ENCODE measurements at places on chromosomes 6 and 20. TPM values are rescaled to one million over a fixed set of nuclear protein-coding genes. Genes with fewer than 3 reads are reported as not detected.
A peak's percentile ranks its signal among the peaks of the same experiment; 100 is the strongest.

- no peak overlapping the region for H3K27ac ChIP-seq
- no peaks in the 10 kb centered on the region for H3K36me3 ChIP-seq
- DNase-seq = no peak
- H3K4me1 ChIP-seq = no peaks in the 10 kb centered on the region
- H3K4me3 ChIP-seq = no peak overlapping the region
- H3K27me3 ChIP-seq = no peaks in the 10 kb centered on the region
Observed at GRCh38 chr6:113488061-113488460, 369.1 kb upstream of the MARCKS start.

KCNK5 gene
- polyA plus RNA-seq = 0.17 TPM

SLX4IP gene
- polyA plus RNA-seq = 1.7 TPM

MCHR2 gene
- polyA plus RNA-seq = not detected

DNA sequence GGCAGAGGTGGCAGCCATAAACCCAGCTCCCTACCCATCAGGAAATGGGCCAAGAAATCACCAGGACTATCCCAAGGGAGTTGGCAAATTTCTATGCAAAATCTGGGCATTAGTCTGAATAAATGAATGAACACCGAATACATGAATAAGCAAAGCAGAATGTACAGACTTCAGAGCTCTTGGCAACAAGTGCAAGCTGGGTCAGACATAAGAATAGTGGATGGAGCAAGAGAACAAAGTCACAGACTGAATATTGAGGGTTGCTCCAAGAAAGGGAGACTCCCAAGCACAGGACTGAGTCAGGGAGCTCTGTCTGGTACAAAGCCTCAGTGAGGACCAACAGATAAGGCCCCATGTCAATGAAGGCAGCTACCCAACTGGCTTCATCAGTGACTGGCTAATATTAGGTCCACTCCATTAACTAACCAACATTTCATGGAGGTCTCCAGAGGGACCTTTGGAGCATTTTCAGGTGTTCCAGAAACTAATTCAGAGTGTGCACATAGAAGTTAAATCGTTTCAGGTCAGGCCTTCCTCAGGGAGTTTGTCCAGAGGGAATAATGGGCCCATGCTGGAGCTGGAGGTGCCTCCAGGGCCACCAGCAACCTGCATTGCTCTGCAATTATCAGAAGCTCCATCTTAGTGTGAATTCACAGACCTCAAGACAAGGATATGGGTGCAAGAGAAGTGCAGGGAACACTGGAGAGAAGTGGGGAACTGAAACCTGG lies 191.5 kb upstream of the RALGAPA2 start:
- H3K4me3 ChIP-seq = no peak overlapping the region
- no peaks in the 10 kb centered on the region for H3K27me3 ChIP-seq
- no peaks in the 10 kb centered on the region for H3K4me1 ChIP-seq
- H3K36me3 ChIP-seq = no peaks in the 10 kb centered on the region
- H3K27ac ChIP-seq = no peak overlapping the region

- no peak for DNase-seq
- no peak overlapping the region for H3K27ac ChIP-seq
- no peaks in the 10 kb centered on the region for H3K27me3 ChIP-seq
Observed at GRCh38 chr6:81638366-81638765, 114.1 kb downstream of the TENT5A start.

DNA sequence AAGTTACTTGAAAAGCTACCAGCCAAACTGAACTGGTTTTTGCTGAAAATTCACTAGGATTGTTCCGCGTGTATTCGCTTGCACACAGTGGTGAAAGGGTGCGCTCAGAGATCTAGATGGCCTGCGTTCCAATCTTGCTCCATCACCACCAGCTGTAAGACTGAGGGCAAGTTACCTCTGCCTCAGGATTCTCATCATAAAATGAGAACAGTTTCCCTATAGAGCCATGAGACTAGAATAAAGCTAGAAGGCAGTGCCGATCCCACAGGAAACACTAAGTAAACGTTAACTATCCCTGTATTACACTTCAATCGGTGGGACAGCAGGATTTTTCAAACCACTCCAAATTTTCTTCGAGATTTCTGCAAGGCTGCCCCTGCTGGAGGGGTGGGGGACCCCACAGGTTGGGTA lies 838 bp downstream of the AHCY start:
- H3K36me3 ChIP-seq = no peaks in the 10 kb centered on the region
- peak overlapping the region; percentile 94 for H3K4me3 ChIP-seq
- no peaks in the 10 kb centered on the region for H3K27me3 ChIP-seq
- peak overlapping the region; percentile 81 for H3K27ac ChIP-seq
- peaks cover 11% of the 10 kb centered on the region for H3K4me1 ChIP-seq

- H3K36me3 ChIP-seq = no peaks in the 10 kb centered on the region
- H3K27ac ChIP-seq = no peak overlapping the region
- H3K4me3 ChIP-seq = no peak overlapping the region
- no peaks in the 10 kb centered on the region for H3K4me1 ChIP-seq
Observed at GRCh38 chr6:21022343-21023107, 488.3 kb downstream of the CDKAL1 start.

DNA sequence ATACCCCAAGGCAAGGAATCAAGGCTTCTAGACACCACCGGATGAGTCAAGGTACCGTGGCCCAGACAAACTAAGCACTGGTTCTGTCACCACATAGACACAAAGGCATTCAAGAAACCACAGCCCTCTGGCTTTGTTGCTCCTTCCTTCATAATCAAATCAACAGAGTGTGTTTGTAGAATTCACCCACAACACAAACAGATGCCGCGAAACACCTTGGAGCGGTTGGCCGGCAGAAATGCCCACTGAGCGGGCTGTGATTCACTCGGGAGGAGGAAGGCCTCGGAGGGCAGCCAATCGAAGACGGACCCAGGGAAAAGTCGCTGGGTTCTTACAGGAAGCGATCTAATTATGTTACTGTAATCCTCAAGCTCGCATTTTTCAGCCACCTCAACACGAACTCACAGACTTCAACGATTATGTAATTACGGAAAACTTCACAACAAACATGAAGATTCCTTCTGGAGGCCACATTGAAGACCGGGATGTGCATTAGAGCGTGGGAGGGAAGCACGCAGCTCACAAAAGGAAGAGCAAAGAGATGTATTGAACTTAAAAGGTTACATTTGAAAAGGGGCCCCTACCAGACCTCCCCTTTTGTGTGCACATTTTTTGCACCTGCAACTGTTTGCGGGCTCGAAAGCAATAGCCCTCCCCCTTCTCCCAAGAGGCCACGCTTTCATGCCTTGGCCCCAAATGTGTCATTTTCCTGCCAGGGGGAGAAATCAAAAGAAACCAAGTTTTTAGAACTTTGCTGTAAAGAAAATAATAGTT lies 184.7 kb upstream of the PREP start:
- H3K27ac ChIP-seq = no peak overlapping the region
- H3K27me3 ChIP-seq = no peaks in the 10 kb centered on the region
- no peaks in the 10 kb centered on the region for H3K36me3 ChIP-seq
- DNase-seq = peak; percentile 32

- no peak for DNase-seq
- H3K27me3 ChIP-seq = no peaks in the 10 kb centered on the region
Observed at GRCh38 chr6:43221046-43221972, 8.0 kb downstream of the DNPH1 start.

HLA-DOB gene
- polyA plus RNA-seq = 2.8 TPM

CLDN20 gene
- not detected for polyA plus RNA-seq

AHCY gene
- polyA plus RNA-seq = 30.6 TPM

TNNC2 gene
- 0.67 TPM for polyA plus RNA-seq

DNA sequence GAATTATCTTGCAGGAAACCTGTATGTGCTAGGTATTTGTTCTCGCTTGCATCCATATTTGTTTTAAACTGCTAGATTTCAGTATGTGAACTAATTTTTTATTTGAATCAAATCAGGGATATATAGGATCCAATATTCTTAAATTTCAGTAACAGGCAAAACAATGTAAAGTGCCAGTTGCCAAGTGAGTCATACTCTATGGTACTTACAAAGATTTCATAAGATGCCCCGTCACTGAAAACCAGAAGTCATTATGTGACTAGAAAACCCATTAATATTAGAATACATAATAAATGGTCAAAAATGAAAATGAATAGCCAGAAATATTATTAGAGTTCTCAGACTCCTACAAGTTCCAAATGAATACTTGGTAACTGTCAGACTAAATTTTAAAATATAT lies 481.2 kb downstream of the TFAP2A start:
- no peaks in the 10 kb centered on the region for H3K36me3 ChIP-seq
- H3K27ac ChIP-seq = no peak overlapping the region
- H3K4me1 ChIP-seq = no peaks in the 10 kb centered on the region
- no peaks in the 10 kb centered on the region for H3K27me3 ChIP-seq
- no peak for DNase-seq

DNA sequence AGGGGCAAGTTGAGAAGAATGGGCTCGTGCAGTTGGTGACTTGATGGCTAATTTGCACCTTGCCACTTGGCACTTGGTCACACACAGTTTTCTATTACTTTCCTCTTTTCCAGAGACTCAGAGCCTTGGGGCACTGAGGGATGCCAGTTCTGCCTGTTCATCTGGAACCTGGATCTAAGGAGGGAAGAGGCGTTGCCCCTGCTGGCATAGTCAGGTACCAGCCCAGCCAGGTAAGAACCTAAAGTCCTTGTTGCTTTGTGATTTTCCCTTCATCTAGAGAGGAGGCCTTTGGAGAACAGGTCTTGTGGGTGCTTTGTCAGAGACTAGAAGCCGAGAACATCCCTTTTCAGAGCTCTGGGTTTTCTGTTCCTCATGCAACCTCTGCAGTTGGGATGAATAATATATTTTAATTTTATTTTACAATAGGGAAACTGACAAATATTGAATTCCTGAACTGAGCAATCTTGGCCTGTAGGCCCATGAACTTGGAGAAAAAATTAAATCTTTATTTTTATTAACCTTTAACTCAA lies 11.4 kb downstream of the SYTL3 start:
- peaks cover 21% of the 10 kb centered on the region for H3K36me3 ChIP-seq
- peaks cover 20% of the 10 kb centered on the region for H3K4me1 ChIP-seq
- no peak for DNase-seq
- H3K27ac ChIP-seq = no peak overlapping the region
- no peaks in the 10 kb centered on the region for H3K27me3 ChIP-seq

DNA sequence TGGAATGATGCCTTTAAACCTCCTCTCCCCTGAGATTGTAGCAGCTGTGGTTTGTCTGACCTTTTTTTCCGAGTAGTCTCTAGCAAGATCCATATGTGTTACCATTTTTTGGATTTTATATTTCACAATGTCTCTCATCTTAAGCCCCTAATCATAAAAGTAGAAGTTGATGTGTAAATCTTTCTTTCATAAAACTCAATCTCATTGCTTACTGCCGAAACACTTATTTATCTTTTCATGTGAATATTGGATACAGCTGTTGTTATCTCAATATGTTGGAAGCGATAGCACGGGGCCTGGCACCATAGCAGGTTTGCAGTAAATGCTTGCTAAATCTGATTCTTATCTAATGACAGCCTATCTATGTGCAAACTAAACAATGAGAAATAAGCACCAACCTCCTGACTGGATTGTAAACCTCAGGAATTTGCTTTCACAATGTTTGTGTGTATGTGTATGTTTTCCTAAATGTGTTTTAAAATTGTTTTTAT lies 14.2 kb downstream of the SMPDL3A start:
- H3K4me3 ChIP-seq = no peak overlapping the region
- H3K27ac ChIP-seq = no peak overlapping the region
- H3K27me3 ChIP-seq = no peaks in the 10 kb centered on the region
- H3K36me3 ChIP-seq = no peaks in the 10 kb centered on the region

RAET1L gene
- polyA plus RNA-seq = not detected

- H3K27me3 ChIP-seq = no peaks in the 10 kb centered on the region
- no peak overlapping the region for H3K4me3 ChIP-seq
Observed at GRCh38 chr20:43799150-43799711, 72.4 kb upstream of the GTSF1L start.

DNA sequence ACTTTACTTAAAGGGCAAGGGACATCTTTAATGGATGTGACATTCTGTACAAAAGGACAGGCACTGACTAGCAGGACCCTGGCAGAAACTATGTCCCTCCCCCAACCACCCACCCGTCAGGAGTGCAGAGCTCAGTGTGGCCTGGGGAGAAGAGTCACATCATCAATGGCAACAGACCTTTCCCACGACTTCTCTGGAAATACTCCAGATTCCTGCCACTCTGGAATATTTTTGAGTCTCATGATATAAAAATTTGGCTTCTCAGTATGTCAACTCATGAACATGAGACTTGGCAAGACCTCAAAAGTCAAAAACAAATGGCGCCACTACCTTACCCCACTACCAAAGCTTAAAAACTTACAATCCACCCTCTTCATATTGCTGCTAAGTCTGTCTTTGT lies 118.3 kb downstream of the SLC23A2 start:
- no peak overlapping the region for H3K27ac ChIP-seq
- H3K36me3 ChIP-seq = peaks cover 6% of the 10 kb centered on the region
- no peak overlapping the region for H3K4me3 ChIP-seq
- H3K4me1 ChIP-seq = no peaks in the 10 kb centered on the region

- H3K36me3 ChIP-seq = no peaks in the 10 kb centered on the region
- no peak overlapping the region for H3K4me3 ChIP-seq
- no peaks in the 10 kb centered on the region for H3K4me1 ChIP-seq
- H3K27me3 ChIP-seq = no peaks in the 10 kb centered on the region
- H3K27ac ChIP-seq = no peak overlapping the region
Observed at GRCh38 chr6:82066991-82067411, 180.5 kb downstream of the IBTK start.

GRCh38 chr6:12751694-12752325 lies 35.2 kb downstream of the PHACTR1 start:
- DNase-seq = peak; percentile 3
- H3K4me3 ChIP-seq = no peak overlapping the region
- no peaks in the 10 kb centered on the region for H3K36me3 ChIP-seq
- no peaks in the 10 kb centered on the region for H3K4me1 ChIP-seq

- no peak for DNase-seq
- H3K27me3 ChIP-seq = no peaks in the 10 kb centered on the region
Observed at GRCh38 chr20:41577129-41578009, 40.8 kb downstream of the CHD6 start.

DNA sequence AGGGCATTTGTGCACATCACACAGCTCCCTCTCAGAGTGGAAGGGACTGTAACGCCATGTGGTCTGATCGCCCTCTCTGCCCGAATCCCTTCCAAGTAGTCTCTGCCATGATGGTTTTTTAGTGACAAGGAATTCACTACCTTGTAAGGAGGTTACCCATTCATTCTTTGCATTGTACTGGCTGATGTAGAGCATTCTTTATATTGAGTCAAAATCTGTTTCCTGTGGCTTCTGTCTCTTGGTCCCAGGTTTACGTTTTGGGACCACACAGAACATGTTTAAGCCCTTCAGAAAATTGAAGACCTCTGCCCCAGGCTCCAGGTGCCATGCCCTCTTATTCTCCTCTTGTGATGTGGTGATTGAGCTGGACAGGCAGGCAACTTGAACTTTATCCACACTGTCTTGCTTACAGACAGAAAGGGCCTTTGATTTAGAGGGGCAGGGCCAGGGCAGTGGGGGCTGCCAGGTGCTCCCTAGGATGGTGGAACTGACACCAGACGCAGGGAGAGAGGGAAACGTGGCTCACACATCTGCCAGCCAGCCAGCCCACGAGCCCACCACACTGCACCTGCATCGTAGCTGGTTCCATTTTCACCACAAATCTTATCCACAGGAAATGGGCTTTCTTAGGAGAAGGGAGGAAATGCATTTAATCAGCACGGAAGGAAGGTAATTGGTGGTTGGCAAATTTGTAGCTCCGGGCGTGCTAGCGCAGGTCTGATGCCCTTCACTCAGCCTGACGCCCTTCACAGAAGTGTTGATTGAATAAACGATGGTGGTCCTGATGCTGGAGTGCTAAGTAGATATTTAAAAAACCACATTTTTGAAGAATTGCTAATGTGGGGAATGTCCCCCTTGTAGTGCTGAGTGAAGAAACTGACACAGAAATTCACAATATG lies 78.2 kb downstream of the TCP11 start:
- H3K27me3 ChIP-seq = no peaks in the 10 kb centered on the region
- DNase-seq = no peak
- no peak overlapping the region for H3K4me3 ChIP-seq

GRCh38 chr6:33073431-33073871 lies at the start of gene HLA-DPA1:
HLA-DPA1 (minus strand) TSS chr6:33073649.
- DNase-seq = peak; percentile 49
- peak within 1 kb of the TSS; percentile 67 for H3K27ac ChIP-seq
- peak within 1 kb of the TSS; percentile 67 for H3K4me3 ChIP-seq
- H3K36me3 ChIP-seq = peaks cover 4% of the 10 kb centered on the region
- H3K4me1 ChIP-seq = peaks cover 46% of the 10 kb centered on the region

Data from CD4-positive, alpha-beta memory T cell (primary cell).